ENCODE measurements at places on chromosomes 7 and 10. TPM values are rescaled to one million over a fixed set of nuclear protein-coding genes. Genes with fewer than 3 reads are reported as not detected.

DNA sequence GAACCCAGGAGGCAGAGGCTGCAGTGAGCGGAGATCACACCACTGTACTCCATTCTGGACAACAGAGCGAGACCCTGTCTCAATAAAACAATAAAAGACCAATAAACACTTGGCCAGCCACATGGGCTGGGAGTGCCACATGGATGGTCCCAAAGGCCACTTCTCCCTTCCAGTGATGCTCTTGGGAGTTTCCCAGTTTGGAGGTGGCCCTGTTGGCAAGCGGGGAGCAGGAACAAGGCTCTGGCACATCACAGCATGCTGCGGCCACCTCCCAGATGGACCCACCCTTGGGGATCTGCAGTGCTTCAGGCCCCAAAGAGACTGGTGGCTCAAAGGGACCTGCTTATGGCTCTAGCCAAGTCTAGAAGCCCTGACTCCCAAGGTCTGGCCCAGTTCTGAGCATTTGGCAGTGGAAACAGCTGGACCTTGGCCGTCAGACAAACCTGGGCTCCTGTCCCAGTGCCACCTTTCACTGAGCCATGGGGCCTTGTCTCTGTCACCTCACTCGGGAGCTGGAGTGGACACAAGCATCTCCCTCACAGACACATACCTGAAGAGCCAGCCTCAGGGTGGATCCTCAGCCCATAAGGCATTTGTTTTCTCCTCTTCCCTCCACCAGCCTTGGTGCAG is 91.7 kb downstream of the COL13A1 start:
- DNase-seq = no peak

GHRHR gene
- total RNA-seq = not detected

- no peak for DNase-seq
These were observed 204.3 kb downstream of the CCDC7 start for GRCh38 chr10:32650246-32650655.

- peak; percentile 59 for DNase-seq
These were observed 58.1 kb downstream of the FHIP2A start for GRCh38 chr10:114879541-114880158.

- DNase-seq = peak; percentile 86
These were observed 1.5 kb downstream of the IL6 start for GRCh38 chr7:22728401-22729029.

- DNase-seq = no peak
These were observed 25.3 kb upstream of the LEP start for GRCh38 chr7:128215739-128216138.

CDH23 gene
- total RNA-seq = under 0.01 TPM

CRHR2 gene
- total RNA-seq = not detected

DNA sequence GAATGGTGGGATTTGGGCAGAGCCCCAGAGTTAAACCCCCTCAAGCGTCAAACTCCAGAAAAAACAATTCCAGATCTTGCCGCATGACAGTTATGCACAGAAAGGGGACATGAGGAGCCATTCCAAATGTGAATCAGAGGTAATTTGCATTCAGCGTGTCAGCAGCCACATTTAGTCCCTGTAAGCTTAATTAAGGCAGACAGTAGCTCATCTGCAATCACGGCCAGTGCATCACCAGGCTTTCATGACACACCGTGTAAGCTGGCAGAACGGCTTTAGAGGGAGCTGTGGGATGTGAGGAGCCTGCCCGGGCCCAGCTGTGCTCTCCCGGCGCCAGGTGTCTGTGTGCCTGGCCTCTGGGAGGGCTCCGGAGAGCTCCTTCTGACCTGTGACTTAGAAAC is 18.7 kb upstream of the PRKAG2 start:
- no peak for DNase-seq

DNA sequence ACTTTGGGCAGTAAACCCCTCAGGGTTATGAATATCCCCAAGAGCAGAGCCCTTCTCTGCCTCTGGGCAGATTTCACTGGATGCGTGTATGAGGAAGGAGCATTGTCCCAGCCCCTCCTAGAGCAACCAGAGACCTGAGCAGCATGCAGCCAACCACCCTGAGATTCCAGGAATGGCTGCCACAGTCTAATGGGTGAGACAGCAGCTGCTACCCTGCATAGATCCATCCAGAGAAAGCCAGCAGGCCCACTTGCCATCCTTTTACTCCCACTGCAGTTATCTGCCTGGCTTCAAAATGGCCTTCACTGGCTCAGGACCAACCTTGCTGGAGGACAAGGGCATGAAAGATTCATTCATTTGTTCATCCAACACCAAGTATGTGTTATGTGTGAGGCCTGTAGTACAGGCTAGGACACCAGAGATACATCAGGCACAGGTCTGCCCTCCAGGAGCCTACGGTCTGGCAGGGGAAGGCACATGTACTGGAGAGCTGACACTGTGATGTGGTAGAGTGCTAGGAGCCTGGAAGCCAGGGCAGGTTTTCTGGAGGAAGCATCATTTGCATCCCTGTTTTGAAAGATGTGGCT is 26.2 kb upstream of the C10orf105 start:
- DNase-seq = no peak

DNA sequence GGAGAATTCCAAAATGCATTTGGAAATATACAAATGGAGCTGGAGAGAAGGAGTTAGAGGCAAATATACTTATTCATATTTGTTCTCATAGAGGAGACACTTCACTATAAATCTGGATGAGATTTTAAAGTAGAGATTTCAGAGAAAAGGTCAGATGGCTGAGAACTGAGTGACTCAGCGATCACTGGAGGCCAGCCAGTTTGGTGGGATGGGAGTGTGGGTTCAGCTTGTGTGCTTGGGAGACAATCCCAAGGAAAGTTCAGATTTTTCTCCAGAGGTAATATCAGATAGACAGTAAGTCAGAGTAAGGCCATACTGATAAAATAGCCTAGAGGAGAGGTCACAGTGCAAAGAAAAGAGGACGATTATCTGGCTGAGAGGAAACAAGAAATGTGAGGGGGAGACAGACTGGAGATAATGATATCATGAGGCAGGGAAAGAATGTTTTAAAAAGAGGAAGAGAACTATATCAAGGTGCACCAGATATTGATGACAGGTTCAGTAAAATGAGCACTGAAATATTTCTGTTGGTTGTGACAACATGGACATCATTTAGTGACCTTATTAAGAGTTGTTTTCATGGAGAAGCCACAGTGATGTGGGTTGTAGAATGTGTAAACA is 67.0 kb downstream of the MDFIC start:
- peak; percentile 63 for DNase-seq

DNA sequence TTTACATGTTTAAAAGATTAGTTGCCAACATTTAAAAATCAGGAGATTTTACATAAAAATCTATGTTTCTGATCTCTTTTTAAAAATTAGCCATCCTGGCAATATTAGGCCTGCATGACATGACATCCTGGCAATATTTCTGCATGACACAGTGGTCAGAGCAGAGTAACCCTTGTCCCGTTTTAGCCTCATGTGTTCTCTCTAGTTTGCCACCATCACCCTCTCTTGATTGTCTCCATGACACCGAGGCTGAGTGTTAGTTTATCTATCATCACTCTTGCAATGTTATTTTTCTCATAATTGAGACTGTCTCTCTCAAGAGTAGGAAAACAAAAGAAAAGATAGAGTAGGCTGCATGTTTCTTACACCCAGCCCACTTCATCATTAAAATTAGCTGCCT is 189.7 kb upstream of the AGK start:
- no peak for DNase-seq

OR2A7 gene
- total RNA-seq = not detected

DNA sequence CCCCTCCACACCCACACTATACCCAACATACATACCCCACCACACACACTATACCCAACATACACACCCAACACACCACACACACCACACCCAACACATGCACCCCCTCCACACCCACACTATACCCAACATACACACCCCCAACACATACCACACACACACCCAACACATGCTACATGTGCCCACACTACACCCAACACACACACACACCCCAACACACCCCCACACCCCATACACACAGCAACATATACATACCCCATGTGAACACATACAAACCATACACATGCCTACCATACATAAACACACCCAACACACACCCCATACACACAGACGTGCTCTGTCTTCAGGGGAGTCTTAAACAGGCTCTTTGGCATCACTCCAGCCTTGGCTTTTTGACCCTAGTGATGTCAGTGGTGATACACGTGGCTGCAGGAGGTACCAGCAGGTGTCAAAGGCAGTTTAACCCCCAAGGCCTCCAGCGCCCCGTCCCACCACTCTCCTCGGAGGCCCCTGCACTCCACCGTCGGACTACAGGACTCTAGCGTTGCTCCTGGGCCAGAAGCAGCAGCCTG is 73.4 kb downstream of the HIPK2 start:
- no peak for DNase-seq

- DNase-seq = peak; percentile 24
These were observed 50.2 kb downstream of the LOXL4 start for GRCh38 chr10:98217801-98218200.

PLEKHS1 gene
- not detected for total RNA-seq

DNA sequence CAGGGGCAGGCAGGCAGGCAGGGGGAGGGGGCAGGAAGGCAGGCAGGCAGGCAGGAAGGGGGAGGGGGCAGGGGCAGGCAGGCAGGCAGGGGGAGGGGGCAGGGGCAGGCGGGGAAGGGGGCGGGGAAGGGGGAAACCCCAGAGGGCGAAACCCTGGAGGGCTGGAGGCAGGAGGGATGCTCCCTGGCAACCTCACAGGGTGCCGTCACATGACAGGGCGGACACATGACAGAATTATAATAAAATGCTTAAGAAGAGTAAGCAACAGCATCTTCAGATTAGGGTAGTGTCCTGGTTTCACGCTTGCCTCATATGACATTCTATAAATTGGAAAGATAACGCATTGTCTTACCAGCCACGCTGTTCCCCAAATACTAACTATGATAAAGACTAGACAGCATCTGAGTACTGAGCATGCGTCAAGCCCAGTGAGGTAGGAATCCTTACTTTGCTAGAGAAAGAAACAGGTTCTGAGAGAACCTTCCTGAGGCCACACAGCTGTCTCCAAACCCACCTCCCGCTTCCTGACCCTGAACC is 131.6 kb downstream of the DIP2C start:
- DNase-seq = no peak

HYAL4 gene
- not detected for total RNA-seq

DNA sequence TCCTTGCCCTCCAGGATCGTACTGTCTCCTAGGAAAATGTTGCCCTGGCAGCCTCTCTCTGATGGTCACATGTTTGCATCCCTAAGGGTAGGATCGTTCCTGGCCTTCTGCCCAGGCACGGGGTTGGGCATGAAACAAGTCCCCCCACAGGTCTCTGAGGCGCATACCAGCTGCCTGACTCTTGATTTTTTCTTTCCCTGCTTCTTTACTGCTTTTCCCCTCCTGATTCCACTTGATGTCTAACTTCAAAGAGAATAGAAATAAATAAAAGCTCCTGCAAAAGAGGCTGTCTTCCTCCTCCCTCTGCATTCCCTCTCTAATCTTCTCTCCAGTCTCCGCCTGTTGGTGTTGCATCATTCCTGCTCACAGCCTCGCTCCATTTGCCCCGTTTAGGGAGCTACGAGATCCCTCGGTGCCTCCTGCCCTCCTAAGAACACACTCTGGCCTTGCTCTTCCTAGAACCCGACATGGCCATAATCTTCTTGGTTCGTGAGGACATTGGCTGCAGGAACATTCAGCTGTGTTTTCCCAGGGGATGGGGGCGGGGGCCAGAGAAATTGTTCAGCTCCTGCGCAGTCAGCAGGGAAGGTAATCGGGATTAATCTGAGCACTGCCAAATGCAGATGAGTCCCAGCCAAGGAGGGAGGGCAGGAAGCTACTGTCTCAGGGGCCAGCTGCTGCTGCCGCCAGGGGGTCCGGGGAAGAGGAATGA is 26.0 kb downstream of the LEP start:
- no peak for DNase-seq

DNA sequence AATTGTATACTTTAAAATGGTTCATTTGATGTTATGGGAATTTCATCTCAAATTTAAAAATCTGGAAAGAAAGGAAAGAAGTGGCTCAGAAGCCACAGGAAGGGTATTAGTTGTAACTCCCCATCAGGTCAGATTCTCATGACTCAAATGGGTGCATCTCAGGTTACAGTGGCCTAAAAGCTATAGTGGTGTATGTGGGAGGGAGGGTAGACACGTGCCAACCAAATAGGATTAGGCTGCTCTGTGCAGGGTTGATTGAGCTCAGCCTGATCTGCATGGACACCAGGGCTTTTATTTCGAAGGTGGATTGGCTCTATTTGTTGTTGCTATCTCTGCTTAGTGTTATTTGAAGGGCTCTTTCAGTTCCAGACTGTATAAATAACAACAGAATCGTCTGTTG is 121.5 kb upstream of the PRR15 start:
- no peak for DNase-seq

CCNY gene
- 99.4 TPM for total RNA-seq

PDLIM1 gene
- 62.5 TPM for total RNA-seq

- DNase-seq = no peak
These were observed 52.2 kb upstream of the FXYD4 start for GRCh38 chr10:43318976-43319960.

SMO gene
- total RNA-seq = 5.8 TPM

DNA sequence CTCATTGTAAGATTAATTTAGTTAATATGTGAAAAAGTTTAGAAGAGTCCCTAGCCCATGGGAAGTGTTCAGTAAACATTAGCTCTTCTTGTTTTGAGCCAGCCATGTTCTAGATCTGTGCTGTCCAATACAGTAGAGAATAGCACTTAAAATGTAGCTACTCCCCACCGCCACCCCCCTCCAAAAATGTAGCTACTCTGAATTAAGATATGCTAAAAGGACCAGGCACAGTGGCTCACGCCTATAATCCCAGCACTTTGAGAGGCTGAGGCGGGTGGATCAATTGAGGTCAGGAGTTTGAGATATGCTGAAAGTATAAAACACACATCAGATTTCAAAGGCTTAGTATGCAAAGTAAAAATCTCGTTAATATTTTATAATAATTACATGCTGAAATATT is 47.3 kb upstream of the MXI1 start:
- DNase-seq = no peak

ZNF746 gene
- total RNA-seq = 24.3 TPM

- no peak for DNase-seq
These were observed 85.1 kb downstream of the PRPF18 start for GRCh38 chr10:13671904-13672303.

LRIT1 gene
- not detected for total RNA-seq

DNA sequence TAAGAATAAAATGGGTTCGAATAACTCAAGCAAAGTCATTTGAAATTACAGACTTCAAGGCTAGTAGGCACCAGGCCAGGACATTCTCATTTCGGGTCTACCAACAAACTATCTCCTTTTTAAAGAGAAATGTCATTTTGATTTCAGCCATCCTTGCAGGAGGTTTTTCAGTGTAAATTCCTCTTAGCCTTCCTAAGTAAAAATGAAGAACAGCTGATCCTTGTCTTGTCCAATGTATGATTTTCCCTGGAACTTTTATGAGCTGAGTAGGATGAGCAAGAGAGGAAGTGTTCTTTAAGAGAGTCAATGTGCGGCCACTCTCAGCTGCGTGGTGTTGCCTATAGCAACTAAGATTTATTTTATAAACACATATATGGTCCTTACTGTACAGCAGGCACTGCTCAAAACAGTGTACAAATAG is 110.1 kb downstream of the PLCE1 start:
- peak; percentile 19 for DNase-seq

- DNase-seq = peak; percentile 70
These were observed 11.8 kb upstream of the TIAL1 start for GRCh38 chr10:119608316-119609155.

GRCh38 chr10:76298329-76298728 is 866.9 kb downstream of the LRMDA start:
- DNase-seq = no peak

ASIC3 gene
- not detected for total RNA-seq

CAMK2B gene
- total RNA-seq = 0.17 TPM

All from dermis blood vessel endothelial cell (primary cell).